ENCODE measurements at places on chromosomes 1 and 21. TPM values are rescaled to one million over a fixed set of nuclear protein-coding genes. Genes with fewer than 3 reads are reported as not detected.

The CAMK1G gene
- total RNA-seq = 5.7 TPM

The LIPI gene
- not detected for total RNA-seq

The C1orf167 gene
- total RNA-seq = not detected

The ARL8A gene
- total RNA-seq = 42.1 TPM

The TEX38 gene
- total RNA-seq = not detected

The CD53 gene
- total RNA-seq = not detected

The AADACL4 gene
- total RNA-seq = not detected

The CELA3A gene
- not detected for total RNA-seq

The NEXN gene
- 66.2 TPM for total RNA-seq

The KRTAP19-5 gene
- not detected for total RNA-seq

The PRAMEF20 gene
- total RNA-seq = not detected

The IL19 gene
- total RNA-seq = not detected

The SLC35A3 gene
- total RNA-seq = 16.4 TPM

The COL6A2 gene
- total RNA-seq = 506 TPM

The F3 gene
- total RNA-seq = 457 TPM

The RIPK4 gene
- 0.12 TPM for total RNA-seq

The MSH4 gene
- not detected for total RNA-seq

The SLC44A5 gene
- not detected for total RNA-seq

The FLG2 gene
- not detected for total RNA-seq

The TFF1 gene
- not detected for total RNA-seq

The KCNA2 gene
- not detected for total RNA-seq

The ANXA9 gene
- total RNA-seq = 0.55 TPM

The VHLL gene
- not detected for total RNA-seq

The PPIAL4G gene
- not detected for total RNA-seq

The S100A12 gene
- total RNA-seq = not detected
